Vagina (tissue), 2 donors: ENCODE measurements at places on chromosomes 6 and 20.

GRCh38 chr20:44056010-44056698, 130.8 kb downstream of the JPH2 start:
- DNase-seq, result peak; percentile 79

DNA sequence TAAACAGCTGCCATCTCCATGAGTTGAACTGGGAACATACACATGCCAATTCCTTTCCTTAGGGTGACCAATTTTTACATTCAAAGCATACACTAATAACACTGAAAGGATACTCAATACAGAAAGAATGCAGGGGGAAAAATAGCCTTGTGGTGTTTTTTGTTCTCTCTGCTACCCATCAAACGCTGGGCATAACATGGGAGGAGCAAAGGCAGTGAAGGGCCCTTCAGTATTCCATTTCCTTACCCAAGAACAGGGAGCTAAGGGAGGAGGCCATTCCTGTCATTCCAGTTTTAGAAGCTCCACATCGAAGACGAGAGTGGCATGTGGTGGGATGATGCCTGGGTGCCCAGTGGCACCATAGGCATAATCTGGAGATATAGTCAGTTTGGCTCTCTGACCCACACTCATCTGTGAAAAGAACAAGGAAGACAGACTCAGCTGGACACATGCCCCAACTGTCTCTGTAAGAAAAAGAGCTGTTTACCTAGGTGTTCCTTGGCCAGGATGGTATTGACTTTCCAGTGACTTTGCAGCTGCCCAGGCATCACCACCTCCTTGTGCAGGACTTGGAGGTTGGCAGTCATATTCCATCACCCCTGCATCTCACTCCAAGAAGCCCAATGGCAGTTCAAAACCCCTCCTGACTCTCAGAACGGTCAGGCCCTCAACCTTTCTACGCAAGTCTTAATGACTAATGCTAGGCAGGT, 20.9 kb downstream of the FKBP1A start:
- no peak for DNase-seq

DNA sequence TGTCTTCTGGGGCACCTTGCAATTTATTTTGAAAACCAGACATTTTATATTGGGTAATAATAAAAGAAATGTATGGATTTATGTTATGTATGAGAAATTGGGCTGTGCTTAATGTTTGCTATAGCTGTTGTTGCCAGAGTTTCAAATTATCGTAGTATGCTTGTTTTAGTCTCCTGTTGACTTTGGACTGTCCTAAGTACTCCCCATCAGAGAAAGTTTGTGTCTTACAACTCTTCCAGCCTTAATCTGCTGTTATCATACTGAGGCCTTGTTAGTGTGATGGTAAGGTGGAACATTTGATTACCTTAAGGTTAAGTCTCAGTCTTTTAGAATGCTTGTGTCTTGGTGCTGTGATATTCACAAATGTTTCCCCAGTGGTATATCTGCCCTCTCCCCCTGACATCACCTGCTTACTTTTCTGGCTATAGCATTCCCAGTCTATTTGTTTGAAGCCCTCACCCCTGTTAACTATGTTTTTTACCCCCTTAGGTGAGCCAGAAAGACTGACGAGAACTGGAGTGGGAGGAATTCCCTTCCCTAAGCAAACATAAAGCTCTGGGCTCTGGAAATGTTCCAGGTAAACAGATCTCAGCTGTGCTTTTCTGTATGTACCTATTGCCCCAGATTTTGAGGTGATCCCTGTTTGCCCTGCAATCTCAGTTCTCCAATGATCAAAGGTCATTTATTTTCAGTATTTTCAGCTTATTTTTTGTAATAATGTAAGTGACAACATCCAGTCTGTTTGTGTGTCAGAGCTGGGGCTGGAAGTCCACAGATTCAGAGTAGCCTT, 581.1 kb upstream of the CITED2 start:
- no peak for DNase-seq

DNA sequence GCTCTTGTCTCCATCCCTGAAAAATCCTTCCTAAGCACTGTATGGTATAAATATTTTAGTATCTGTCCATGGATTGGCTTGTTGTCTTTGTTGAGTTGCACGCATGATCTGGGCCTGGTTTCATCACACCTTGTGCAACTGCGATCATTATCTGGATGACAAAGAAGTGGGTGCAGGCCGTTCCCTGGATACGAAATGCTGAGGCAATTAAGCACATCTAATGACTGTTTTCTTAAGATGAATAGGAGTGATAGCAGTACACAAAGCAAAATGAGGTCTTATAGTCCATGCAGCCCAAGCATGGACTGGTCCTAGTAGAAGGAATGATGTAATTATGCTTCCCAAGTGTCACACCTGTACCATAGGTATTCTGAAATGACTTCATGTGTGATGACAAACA, 47.8 kb downstream of the SLC35D3 start:
- no peak for DNase-seq

- no peak for DNase-seq
Measured at GRCh38 chr6:113684382-113684901, 172.7 kb upstream of the MARCKS start.
